Femur (tissue), 1 donor: ENCODE measurements at places on chromosomes 16 and 17.

- DNase-seq: no peak
Observed at GRCh38 chr16:86066811-86067210, 167.8 kb downstream of the IRF8 start.

DNA sequence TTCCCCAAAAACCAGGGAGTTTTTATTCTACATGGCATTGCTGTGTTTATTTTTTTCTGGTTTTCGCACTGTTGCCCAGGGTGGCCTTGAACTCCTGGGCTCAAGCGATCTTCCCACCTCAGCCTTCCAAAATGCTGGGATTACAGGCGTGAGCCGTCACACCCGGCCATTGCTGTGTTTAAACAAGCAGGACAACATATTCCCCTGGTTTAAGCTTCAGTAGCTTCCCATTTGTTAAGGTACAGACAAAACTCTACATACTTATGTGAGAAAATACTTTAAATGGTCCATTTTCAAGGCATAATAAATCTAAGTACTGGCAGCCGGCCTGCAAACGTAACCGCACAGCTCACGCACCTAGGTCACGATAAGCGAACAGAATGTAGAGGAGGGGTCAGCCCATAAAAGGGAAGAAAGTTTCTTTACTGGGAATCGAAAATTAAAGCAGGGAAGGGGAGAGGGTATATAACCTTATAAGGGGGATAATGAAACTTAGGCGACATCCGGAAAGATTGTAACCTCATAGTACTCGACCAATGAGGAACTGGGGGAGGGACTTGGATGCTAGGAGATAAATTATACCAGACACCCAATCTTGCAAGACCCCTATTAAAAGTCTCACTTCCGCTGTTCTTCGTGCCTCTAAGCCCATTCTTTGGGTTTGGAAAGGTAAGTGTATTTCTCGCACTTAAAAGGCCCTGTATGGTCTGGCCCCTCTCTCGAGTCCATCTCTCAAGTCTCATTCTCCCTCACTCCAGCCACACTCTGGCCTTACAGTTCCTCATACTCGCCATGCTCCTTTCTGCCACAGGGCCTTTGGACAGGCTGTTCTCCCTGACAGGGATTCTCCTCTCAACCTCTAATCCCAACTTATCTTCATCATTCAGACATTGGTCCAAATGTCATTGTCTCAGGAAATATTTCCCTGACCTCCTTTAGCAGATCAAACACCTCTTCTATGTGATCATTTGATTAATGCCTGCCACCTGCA is 59.2 kb downstream of the TEX14 start:
- no peak for DNase-seq

DNA sequence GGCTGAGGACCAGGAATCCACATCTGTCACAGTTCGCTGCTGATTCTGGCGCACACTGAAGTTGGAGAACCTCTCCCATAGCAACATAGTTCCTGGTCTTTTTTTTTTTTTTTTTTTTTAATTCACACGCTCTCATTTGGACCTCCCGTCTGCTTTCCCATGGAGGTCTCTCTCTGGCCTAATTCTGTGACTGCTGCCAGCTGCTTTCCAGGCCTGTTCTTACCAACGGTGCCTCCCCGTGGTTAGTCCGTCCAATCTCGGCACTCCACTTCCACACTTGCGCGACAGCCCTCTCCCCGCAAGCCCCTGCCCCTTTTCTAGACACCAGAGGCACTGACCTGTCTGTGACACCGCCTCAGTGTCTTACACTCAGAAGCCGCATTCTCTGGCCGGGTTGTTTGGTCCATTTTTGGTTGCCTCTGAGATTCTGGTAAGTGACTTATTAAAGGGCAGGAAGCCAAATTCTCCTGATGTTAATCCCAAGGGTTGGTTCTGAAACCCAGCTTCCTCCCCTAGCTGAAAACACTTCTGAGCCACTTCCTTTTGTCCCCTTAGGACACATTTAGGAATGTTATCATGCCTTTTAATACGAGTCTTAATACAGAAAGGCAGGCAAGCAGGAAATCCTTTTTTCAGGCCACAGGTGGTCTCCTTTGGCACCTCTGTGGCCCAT is 1.1 kb upstream of the AKTIP start:
- peak; percentile 78 for DNase-seq

GRCh38 chr17:76558198-76559095 is 18.6 kb downstream of the PRCD start:
- no peak for DNase-seq

DNA sequence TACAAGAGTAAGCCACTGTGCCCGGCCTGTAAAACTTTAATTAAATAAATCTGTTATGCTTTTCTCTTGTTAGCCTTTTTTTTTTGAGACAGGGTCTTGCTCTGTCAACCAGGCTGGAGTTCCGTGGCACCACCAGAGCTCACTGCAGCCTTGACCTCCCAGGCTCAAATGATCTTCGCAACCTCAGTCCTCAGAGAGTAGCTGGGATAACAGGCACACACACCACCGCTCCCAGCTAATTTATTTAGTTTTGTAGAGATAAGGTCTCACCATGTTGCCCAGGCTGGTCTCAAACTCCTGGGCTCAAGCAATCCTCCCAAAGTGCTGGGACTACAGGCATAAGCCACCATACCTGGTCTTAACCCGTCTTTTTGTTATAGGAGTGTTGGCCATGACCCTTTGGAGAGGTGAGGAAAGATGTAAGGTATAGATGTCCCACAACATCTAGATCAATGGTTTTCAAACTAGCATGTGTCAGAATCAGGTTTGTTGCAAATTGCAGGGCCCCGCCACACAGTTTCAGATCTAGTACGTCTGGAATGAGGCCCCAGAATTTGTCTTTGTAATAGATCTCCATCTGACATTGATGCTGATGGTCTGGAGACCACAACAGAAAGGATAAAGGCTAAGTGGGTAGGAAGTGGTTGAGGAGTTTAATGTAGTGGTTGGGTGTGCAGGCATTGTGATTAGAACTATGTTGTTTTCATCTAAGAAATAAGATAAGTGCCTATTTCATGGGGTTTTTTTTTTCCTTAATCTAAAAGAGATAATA is 4.3 kb upstream of the GGA2 start:
- DNase-seq: no peak

DNA sequence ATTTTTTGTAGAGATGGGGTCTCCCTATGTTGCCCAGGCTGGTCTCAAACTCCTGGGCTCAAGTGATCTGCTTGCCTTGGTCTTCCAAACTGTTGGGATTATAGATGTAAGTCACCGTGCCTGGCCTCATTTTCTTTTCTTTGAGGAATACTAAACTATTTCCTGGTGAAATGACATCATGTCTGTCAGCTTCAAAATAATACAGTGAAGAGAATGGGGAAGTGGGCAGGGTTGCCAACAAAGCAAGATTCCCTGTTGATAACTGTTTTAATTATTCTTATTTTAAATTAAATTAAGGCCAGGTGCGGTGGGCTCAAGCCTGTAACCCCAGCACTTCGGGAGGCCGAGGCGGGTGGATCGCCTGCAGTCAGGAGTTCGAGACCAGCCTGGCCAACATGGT is 21.1 kb downstream of the PIPOX start:
- no peak for DNase-seq

DNA sequence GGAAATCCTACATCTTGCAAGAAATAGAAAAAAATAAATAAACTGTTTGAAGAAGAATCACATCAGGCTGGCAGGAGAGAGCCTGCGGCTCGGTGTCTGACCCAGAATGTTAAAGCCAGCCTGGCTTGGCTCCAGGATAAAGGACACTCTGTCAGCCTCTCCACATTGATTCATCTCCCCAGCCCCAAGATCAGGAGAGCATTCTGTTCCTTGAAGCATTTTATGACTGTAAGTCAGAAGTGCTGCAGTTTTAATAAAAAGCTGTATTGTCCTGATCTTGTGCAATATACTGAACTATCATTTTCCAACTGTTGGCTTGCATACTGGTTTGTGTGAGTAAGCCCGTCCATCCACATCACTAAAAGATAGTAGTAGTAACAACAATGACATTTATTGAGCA is 426.6 kb downstream of the HAPSTR1 start:
- DNase-seq: no peak

DNA sequence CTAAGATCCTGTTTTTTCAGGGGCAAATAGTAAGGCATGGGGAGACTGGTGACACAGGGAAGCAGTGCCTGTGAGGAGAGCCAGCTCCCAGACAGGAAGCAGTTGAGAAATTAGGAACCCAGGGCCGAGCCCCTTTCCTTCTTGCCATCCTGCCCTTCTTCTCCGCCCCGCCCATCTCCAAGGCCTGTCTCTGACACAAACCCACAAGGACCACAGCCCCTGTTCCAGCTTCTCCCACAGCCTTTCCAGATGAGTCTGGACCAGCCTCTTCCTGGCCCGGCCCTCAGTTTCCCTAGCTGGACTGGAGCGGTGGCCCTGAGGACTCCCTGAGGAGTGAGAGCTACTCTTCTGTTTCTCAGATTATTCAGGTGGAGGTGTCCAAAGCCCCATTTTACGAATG is 9.9 kb downstream of the CCDC102A start:
- no peak for DNase-seq

- peak; percentile 84 for DNase-seq
Observed at GRCh38 chr17:48051706-48052486, 3.7 kb downstream of the NFE2L1 start.

- DNase-seq: no peak
Observed at GRCh38 chr17:83114706-83115105, 35.3 kb downstream of the METRNL start.

DNA sequence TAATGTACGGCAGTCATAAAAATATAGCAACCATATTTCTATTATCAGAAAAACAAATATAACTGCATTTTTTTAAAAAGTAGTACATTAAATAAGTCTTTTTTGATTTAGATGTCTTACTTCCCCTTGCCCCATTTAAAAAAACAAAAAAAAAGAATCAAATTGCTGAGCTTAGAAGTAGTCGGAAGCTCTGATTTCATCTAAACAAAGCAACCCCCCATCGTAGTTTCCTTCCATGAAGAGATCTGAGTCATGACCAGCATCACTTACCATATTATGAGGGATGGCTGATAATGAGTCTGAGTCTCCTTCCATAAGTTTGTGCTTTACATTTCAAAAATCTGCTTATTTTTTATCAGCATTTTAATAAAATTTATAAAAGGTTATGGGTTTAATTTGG is 86.2 kb downstream of the ITFG1 start:
- DNase-seq: no peak

DNA sequence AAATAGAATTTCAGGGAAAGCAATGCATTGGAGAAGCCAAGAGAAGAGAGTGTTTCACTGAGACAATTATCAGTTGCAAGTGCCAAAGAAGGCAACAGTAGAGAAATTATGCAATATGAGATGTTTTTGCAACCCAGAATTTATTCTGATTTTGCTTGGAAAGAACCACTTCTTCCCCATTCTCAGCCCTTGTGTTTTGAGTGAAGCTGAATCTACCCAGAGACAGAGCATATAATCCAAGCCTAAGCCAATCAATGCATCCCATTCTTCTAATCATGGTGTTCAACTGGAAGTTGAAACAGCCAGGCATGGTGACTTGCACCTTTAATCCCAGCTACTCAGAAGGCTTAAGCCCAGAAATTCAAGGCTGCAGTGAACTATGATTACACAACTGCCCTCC is 6.9 kb upstream of the SCNN1G start:
- no peak for DNase-seq

GRCh38 chr17:58280480-58281217 is at the start of gene MPO:
TSS of gene MPO (minus strand) at chr17:58280935. CDS start at chr17:58280758, 177 bp downstream.
- DNase-seq: no peak

DNA sequence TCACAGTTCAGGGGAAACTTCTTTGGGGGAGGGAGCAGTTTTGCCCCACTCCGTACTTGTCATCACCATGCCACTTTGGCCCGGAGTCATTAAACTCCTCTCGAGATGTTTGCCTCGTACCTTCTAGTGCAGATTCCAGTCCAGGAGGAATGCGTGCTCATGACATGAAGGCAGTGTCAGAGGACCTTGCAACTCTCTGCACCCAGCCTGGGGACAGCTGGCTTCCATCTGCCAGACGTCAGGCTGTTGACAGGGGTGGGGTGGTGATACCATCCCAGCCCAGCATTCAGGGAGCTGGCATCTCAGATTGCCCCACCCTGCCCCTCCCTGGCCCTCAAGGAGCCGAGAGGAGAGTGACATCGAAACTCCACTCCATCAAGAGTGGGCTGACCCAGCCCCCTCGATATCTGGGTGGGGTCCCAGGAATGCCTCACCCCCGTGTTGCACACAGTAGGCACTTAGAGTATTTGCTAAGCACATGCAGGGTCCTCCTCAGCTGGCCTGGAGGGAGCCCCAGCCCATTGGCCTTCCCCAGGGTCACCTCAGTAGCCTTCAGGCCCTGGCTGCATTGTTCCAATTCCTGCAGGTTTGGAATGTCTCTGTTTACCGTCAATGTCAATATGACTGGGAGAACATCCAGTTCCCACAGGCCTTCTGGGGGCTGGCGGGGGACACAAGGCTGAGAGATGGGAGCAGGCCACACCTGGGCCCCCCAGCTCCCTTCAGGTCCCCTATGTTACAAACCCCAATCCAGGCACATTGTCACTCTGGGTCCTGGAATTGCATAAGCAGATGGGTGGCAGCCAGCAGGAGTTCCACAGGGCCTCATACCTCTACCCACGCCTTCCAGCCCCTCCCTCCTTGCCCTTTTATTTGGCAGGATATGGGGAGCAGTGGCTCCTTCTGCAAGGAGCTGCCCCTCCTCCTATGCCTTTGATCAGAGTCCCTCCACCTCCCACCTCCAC is 21.3 kb upstream of the EMP2 start:
- no peak for DNase-seq

DNA sequence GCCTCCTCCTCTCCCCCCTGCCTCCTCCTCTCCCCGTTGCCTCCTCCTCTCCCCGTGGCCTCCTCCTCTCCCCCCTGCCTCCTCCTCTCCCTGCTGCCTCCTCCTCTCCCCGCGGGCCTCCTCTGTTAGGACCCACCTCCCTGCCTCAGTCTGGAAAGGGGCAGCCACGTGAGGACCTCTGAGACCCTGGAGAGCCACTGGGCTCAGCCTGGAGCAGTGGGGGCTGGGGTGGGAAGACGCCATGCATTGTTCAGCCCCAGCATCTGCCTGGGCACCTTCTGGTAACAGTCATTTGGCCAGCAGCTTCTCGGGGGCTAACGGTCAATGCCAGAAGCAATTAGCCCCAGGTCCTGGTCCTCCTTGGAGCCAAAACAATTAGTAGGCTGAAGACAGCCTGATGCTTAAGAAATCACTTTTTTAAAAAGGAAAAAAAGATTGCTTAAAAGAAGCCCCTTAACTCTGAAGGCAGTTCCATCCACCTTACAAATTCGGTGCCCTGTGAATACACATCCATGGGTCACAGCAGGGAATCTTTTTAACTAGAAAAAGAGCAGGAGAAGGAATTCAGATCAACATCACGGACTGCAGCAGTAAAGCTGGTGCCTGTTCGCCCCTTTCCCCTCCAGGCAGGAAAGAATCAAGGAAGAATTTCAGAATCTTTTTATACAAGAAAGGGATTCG is 29.8 kb downstream of the NXN start:
- DNase-seq: no peak

- DNase-seq: no peak
Observed at GRCh38 chr17:39393736-39394135, 7.7 kb downstream of the FBXL20 start.
